ENCODE measurements at places on chromosomes 4 and X.
A peak's percentile ranks its signal among the peaks of the same experiment; 100 is the strongest.

DNA sequence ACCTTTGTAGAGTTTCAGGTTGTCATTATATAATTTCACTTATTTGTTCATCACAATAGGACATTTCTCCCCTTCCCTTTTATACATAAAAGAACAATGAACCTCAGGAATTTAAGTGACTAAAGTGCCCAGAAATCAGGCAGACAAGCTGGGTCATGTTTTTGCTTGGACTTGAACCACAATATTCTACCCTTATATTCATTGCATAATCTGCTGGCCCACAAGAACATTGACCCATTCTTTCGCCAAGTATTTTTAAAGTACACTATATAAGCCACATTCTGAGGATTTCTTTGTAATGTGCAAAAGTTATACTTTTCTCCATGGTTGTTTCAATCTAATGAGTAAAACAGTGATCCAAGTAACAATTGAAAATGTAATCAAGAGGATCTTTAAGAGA is 637.5 kb upstream of the SLIT2 start:
- no peak for DNase-seq

GRCh38 chr4:112296949-112297880 is at the start of gene ALPK1:
Gene ALPK1 (plus strand): TSS chr4:112297369.
- DNase-seq: no peak

- DNase-seq: no peak
Observed at GRCh38 chr4:121145430-121145829, 18.7 kb downstream of the TNIP3 start.

DNA sequence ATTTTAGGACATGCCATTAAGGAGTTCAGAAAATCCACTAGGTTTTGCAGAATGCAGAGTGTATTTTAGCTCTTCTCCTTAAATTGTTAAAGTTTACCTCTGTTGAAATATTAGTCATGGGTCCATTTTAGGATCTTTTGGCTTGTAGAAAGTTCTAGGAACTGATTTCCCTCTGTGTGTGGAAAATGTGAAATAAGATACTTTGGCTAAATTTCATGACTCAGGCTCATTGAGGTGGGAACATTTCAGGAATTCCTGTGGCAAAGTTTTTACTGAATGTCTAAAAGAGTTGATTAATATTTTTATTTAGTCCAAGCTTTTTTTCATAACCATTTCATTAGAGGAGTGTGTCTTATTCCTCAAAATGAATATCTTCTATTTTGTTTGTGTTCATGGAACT is 7.0 kb downstream of the FHIP1A start:
- no peak for DNase-seq

GRCh38 chrX:2410279-2411020 is 90.3 kb downstream of the DHRSX start:
- DNase-seq: no peak

GRCh38 chr4:186643501-186644310 is 80.0 kb downstream of the FAT1 start:
- no peak for DNase-seq

GRCh38 chrX:153947009-153947769 is 2.7 kb upstream of the RENBP start:
- peak; percentile 81 for DNase-seq

- DNase-seq: peak; percentile 21
Observed at GRCh38 chr4:150402871-150403272, 179.1 kb upstream of the MAB21L2 start.

DNA sequence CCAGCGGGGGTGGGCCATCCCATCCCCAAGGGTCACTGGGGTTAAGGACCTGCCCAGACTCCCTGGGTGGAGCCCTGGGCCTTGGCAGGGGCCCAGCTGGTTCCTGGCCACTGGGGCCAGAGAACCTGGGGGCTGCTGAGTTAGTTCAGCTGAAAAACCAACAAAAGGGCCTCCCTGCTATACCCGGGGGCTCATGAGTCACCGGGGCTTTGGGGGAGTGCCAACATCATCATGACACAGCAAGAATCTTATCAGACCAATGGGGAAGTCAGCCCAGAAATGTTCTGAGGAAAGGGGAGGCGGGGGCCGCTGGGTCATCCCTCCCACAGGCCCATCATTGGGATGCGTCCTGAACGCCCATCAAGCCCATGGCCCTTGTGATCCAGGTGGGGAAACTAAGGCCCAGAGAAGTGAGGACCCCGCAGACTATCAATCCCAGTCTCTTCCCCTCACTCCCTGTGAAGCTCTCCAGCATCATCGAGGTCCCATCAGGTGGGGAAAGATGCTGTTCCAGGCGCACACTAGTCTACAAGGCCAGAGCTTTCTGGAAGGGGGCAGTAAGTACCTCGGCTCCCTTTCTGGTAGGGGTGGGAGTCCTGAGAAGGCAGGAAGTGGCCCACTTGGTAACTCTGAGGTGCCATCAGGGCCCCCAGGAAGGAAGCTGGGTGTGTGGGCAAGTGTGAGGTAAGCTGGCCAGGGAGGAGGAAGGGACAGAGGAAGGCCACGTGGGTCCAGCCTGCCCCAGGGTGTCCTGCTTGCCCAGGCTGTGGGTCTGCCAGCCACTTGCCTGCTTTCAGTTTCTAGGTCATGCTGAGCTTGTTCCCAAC is 4.5 kb downstream of the G6PD start:
- DNase-seq: no peak

- no peak for DNase-seq
Observed at GRCh38 chr4:13989501-13989900, 362.0 kb upstream of the BOD1L1 start.

GRCh38 chr4:76449362-76449767 is 14.3 kb downstream of the SHROOM3 start:
- DNase-seq: no peak

GRCh38 chr4:77031544-77031943 is 44.2 kb downstream of the CCNI start:
- no peak for DNase-seq

GRCh38 chr4:64520421-64520820 is 111.2 kb upstream of the TECRL start:
- no peak for DNase-seq

GRCh38 chr4:86338989-86339388 is 20.9 kb downstream of the MAPK10 start:
- no peak for DNase-seq

DNA sequence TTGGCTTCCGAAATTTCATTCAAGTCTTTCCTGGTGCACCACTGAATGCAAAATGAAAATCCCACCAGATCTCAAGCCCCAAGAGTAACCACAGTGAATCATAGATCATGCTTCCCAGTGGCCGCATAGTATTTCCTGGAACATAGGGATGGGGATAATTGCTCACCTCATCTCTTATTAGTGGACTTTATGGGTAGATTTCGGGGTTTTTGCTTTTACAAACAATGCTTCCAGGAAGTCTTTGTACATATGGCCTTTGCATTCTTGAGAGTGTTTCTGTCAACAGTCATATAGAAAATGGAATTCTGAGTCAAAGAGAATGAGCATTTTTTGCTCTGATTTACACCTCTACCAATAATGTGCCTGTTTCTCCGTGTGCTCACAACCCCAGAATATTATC is 53.4 kb downstream of the PPEF2 start:
- no peak for DNase-seq
